NCI-H146 (cell line): ENCODE measurements at places on chromosomes 16 and 17.

DNA sequence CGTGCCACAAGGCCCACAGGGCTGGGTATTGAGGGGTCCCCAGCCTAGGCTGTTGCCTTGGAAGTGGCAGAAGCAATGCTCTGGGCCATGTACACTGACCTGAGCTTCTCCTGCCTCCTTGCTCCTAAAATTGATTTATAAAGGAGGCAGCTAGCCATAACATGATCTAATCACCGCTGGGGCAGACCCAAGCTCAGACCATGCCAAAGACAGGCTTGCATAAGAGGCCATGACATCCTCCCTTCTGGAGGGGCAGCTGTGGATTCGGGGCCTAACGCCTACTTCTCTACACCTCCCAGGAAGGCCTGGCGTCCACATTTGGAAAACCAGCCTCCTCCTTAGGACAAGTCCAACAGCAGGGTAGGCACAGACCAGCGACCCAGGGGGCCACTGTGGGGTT, 12.3 kb downstream of the HSD11B2 start:
- DNase-seq: no peak

DNA sequence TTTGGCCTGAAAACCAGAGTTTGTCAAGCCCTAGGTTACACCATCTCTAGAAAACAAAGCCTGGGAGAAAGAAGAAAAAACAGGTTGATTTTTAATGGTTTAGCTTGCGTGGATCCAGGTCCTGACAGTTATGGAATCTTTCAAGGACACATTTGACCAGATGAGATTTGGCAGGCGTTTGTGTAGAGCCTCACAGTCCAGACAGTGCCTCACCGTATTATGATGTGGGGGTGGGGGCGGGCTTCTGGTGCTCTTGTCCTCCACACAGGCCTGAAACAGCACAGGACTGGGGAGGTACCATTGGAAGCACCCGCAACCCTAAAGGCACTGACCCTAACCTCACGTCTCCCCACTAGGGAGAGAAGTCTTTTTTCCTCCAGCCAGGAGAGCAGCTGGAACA, 19.6 kb downstream of the MVP start:
- no peak for DNase-seq

GRCh38 chr17:81279278-81280275, 15.5 kb downstream of the SLC38A10 start:
- no peak for DNase-seq

- no peak for DNase-seq
Measured at GRCh38 chr16:535446-536405, 8.2 kb downstream of the CAPN15 start.

GRCh38 chr17:28580959-28581358, 4.3 kb upstream of the ALDOC start:
- no peak for DNase-seq
